CD8-positive, alpha-beta T cell (primary cell): ENCODE measurements at places on chromosomes 1 and 21.

- no peak for DNase-seq
Observed at GRCh38 chr1:204997591-204998355, 45.2 kb upstream of the CNTN2 start.

DNA sequence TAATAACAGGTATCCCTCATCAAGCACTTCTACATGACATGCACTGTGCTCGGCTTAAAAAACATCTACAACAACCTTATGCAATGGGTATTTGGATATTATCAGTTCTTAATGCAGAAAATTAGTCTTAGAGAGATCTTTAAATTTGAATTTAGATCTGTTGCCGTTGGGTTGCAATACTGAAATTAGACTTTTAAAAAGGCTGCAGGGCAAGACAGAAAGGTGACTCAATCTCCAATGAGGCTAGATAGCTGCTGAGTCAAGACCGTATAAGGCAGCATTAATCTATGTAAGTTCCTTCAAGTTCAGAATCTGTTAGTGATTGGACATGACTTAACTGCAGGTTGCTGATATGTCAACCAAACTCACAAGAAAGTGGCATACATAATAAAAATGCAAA, 37.3 kb downstream of the OLFM3 start:
- no peak for DNase-seq

DNA sequence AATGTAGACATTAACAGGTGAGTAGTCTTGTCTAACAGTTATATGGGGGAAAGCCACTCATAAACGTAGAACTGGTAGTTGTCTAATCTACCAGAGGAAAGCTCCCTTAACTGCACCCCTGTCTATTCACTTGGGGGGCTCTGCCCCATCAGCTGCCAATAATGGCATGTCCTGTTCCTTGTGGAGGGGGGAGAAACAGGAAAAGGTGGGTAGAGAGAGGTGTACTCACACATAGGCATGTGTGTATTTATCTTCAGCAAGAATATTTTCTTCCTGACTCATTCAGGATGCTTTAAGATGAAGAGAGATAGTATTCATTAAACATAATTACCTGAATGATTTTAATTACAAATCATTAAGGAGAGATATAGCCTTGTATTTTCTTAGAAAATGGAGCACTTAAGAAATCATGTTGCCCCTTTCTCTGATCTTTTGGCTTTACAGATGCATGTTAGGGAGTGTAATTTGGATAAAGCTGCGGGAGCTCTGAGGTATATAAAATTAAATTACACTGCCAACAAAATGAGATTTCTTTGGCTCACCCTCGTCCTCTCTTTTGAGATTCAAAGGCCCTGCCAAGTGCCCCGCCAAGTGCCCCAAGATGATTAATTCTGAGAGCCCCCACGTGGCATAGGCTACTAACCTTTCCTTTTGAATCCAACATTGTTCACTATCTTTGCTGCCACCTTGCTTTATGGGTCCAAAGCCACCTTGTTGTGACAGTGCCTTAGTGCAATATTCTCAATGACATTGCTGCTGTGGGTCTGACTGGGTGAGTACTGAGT, 286.3 kb upstream of the LYPLAL1 start:
- no peak for DNase-seq

DNA sequence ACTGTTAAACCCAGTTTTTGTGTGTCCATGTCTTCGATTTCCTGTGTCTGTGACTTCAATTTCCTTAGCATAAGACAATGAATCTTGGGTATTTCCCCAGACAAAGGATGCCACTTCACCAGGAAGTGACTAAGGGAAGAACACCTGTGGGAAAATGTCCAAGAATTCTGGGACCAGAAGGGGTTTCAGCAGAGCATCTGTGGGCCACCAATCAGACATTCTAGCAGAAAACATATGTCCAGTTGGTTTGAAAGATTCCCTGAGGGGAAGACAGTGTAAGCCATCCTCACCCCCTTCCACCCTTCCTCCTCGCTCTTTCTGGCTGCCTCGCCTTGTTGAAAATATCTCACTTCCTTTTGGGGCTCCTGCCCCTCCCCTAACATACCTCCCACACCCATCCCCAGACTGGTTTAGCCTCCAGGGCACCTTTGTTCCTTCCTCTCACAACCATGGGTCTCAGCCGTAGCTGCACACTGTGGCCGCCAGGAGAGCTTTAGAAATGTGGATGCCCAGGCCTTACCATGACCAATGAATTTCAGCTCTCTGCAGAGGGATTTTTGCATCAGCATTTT, 25.5 kb upstream of the IFNAR1 start:
- peak; percentile 61 for DNase-seq

DNA sequence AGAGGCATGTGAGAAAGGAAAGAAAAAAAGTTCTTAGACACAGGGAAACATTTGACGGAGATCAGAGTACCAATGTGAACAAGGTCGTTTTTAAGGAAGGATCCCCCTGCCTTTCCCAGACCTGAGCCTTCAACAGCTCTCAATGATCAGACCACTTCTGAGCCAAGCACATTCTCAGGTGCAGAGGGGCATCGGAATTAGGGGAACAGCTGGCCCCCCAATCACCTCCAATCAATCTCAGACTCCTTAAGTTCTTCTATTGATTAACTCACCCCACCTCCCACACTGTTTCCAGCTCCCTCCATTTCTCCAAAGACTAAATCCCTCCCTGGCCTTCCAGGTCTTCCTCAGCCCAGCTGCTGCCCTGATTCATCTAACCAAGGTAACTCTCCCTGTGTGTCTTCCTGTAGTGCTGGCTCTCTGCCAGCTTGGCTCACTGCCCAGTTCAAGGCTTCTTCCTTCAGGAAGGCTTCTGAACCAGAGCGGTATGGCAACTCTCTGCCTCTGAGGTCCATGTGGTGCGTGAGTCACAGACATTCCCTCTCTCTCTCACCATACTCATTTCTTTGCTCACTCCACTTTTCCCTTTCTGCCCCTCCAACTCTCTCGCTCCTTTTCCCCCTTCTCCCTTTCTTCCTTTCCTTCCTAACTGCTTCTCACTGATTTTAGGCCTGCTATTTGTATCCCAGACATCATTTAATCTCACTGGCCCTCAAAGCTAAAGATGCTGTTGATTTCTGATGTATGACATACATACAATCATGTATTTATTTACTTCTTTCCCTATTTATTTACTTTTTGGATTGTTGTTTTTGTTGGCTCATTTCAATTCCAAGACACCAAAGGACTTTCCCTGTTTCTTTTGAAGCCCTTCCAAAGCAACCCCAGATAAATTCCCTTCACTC, 18.1 kb downstream of the CFAP45 start:
- peak; percentile 40 for DNase-seq

DNA sequence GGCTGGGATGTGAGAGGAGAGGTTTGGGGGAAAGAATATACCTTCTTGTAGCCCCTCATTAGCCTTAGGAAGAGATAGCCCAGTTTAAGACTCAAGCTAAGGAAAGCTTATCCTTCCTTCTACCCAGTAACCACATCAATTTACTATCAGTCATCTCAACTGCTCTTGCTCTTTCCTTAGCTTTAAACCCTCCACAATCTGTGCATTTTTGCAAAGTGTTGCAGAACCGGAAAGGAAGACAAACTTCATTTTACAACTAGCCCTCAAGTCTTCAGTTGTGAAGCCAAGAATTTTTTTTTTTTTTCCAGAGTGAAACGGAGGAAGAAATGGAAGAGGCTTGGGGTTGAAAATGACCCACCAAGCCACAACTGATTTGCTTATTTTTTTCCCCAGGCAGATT, 137.0 kb upstream of the LMO4 start:
- DNase-seq = no peak

- no peak for DNase-seq
Observed at GRCh38 chr1:82903626-82904025, 1095.3 kb downstream of the TTLL7 start.

- DNase-seq = no peak
Observed at GRCh38 chr1:243623841-243624240, 226.2 kb downstream of the AKT3 start.

DNA sequence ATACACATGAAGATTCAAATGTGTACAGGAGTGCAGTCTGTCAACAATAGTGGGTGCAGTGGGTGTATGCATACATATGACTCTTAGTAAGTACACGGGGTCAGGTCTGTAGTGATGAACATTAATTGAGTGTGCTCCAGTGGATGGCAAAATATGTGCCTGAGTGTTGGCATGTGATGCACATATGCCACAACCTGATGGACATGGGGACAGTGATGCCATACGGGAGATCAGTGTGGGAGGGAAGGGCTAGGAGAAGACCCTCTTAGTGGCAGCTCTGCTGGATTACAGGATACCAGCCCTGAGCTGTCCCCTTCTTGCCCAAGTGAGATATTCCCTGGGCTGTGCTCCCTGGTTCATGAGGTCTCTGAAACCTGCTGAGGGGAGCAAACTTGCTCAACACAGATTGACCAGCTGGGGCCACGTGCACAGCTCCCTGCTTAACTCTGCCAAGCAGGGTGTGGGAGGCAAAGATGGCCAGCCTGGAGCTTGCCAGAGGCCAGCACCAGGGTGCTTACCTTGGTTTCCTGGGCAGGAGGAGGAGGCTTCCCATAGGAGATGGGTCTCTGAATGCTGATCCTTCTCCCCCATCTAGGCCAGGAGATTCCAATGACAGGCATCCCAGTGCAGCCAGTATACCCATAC, 2.2 kb downstream of the SHISA4 start:
- DNase-seq = no peak

- DNase-seq = no peak
Observed at GRCh38 chr1:186297439-186298045, 77.5 kb downstream of the TPR start.

DNA sequence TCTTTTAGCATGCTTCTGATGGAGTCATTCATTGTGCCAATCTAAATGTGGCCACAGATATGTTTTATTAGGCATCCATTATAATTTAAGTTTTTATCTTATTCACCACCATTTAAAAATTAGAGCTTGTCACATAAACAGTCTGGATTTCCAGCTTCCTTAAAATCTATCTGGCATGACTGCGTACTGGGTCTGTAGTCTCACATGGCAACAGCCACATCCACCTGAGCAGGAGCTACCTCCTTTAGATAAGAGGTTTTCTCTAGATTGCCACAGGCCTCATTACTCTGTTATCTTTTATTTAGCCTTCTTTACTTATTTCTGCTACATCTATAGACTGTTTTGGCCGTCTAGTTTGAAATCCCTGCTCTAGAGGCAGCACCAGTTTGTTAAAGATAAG, 29.1 kb downstream of the B3GALT2 start:
- DNase-seq = no peak

DNA sequence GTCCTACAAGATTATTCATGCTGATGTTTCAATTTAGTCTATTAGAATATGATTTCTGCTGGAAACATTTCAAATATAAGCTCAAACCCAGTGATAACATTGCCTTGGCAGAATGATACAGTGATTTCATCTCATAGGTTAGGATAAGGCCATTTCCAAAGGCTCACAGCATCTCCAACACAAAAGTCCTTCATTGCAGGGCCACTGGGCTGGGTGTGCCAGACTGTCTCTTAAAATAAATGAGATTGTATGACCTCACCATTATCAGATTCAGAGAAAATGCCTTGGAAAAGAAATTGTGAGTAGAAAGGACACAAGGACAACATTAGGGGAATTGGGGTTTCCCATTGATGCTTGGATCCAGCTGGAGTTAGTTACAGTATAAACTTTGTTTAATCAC, 30.4 kb downstream of the NGF start:
- no peak for DNase-seq

- DNase-seq = no peak
Observed at GRCh38 chr1:209893751-209894150, 44.3 kb upstream of the SYT14 start.

DNA sequence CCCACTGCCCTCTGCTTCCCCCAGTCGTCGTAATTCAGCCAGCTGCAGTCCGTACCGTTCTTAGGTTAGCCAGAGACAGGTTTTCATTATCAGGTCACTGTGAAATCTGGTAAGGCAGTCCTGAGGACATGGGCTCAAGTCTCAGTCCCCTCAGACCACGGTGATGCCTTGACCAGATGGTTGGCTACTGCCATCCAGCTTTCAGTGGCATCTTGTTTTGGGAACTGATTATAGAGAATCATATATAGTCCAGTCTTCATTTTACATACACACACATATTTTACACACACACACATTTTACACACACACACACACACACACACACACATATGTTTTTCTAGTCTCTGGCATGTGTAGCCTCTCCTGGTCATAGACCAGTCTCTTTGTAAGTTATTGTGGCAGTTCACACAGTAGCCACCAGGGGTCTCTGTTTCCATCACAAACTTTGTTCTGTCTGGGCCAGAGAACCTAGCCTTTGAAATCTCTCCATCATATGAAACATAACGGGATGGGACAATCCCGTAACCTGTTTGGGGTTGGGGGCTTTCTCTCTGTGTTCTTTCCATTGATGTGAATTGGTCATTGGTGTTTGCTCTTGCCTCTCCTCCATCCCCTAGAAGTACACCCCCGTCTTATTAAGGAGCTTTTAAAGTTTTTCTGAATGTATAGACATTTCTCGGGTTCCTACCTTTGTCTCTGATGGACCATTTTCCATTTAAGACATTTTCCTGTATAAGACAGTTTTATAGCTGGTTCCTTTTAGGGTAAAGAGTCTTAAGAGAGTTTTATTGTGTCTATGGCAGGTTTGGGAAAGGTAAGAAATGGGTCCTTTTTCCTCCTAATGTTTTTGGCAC, 8.4 kb upstream of the IKBKE start:
- DNase-seq = peak; percentile 79

GRCh38 chr1:75787524-75787923, 1.5 kb downstream of the RABGGTB start:
- DNase-seq = no peak

GRCh38 chr1:227086636-227087035, 146.5 kb downstream of the COQ8A start:
- no peak for DNase-seq

DNA sequence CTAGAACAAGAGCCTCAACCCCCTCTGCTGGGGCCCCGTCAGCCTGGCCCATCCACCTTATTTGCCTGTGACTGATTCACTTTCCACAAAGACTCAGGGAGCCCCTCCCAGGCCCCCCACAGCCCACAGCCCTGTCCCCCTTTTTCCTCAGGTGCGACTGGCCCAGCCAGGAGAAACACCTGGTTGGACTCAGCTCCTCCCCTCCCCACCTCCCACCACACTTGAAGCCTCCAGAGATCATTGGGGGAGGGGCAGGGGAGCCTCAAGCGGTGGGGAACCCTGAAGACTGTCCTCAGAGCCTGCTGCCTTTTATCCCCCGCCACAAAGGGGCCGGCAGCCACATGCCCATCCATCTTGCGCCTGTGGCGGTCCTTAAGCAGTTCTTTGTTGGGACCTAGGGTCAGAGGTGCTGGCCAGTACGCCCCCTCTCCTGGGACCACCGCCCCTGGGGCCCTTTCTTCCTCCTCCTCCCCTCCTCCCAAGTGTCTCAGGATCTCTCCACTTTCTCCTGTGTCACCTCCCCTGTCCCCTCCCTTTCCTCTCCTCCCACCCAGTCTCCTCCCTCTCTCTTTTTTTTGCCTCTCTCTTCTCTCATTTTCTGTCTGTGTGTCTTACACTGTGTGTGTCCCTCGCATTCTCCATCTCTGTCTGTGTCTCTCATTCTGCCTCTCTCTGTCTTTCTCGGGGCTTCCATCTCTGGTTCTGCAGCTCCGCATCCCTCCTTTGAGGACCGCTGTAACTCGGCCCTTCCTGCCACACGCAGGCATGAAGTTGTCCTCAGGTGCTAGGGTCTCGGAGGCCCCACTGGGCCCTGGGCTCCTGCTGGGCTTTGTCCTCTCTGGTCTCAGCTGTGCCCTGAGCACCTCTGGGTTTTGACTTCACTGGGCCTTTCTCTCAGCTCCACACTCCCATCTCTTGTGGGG, 12.2 kb downstream of the CRABP2 start:
- DNase-seq = no peak
